ENCODE measurements at places on chromosomes 7 and 10.

- DNase-seq = no peak
Measured at GRCh38 chr10:11081408-11081807, 63.7 kb downstream of the CELF2 start.

- DNase-seq = no peak
Measured at GRCh38 chr10:125014086-125014830, 72.3 kb downstream of the ZRANB1 start.

DNA sequence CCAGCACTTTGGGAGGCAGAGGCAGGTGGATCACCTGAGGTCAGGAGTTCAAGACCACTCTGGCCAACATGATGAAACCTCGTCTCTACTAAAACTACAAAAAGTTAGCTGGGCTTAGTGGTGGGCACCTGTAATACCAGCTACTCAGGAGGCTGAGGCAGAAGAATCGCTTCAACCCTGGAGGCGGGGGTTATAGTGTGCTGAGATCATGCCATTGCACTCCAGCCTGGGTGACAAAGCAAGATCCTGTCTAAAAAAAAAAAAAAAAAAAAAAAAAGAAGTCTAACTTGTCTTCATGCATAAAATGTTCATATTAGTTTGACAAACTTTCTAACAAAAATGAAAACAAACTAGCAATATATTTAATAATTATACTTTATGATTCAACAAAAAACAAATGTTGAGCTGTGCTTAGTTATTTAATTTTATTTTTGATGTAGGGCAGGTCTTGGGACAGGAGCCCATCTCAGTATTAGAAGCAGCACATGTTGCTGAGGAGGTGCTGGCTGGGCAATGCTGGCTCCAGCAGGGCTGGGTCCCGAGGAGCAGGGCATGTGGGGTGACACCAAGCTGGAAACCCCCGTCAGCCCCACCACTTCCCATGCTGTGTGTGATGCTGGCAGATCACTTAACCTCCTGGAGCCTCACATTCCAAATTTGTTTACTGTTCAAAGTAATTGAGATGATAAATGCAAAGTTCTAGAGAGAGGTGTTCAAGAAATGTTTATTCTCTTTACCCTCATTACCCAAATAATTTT is 335.3 kb upstream of the KLF6 start:
- DNase-seq = no peak

DNA sequence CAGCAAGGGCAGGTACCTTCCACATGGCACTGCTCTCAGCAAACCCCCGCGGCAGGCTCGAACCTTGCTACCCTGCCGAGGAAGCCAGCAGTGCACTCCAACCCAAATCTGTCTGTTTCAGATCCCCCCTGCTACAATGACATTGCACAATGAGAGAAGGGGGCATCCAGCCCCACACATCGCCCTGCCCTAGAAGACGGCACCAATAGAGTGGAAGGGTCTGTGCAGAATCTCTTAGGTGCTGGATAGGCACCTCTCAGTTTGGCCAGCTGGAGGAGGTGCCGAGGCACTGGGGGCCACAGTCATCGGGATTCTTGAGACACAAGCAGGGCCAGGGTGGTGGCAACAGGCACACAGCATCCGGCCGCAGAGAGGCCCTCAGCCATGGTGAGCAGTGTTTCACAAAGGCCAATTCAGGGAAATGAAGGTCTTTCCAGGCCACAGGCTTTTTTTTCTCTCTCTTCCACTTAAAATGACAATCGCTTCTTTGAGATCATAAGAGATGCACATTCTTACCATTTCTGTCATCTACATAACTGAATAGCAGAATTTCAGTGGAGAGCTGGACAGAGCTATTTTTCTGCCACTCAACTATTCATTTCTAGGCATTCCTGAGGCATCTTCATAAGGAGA is 281.3 kb downstream of the TNS3 start:
- no peak for DNase-seq

DNA sequence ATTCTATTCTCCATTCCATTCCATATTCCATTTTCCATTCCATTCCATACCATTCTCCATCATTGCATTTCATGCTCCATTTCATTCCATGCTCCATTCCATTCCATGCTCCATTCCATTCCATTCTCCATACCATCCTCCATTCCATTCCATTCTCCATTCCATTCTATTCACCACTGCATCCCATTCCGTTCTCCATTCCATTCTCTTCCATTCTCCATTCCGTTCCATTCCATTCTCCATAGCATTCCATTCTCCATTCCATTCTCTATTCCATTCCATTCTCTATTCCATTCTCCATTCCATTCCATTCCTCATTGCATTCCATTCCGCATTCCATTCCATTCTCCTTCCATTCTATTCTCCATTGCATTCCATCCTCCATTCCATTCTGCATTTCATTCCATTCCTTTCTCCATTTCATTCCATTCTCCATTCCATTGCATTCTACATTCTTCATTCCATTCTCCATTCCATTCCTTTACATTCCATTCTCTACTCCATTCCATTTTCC is 84.0 kb downstream of the NSUN6 start:
- DNase-seq = no peak

GRCh38 chr7:69739190-69739589 is 140.9 kb downstream of the AUTS2 start:
- DNase-seq = peak; percentile 21

DNA sequence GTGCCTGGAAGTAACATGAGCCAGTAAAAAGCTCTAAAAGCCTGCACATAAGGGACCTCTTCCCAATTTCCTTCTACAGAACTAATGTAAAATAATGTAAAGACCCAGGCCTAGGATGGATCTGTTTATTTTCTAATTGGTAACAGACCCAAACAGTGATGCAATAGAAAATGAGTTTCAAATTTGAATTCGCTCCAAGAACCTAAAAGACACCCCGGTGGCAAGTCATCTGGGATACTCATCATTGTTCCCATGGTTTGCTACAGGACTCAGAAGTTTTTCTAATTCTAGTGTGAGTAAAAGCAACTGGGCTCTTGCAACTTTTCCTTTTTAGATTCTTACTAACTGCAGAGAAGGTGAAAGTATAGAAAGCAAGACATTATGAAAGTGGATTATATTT is 271.3 kb upstream of the CACNA2D1 start:
- DNase-seq = no peak

GRCh38 chr7:107980671-107981190 is 22.2 kb downstream of the LAMB1 start:
- no peak for DNase-seq

DNA sequence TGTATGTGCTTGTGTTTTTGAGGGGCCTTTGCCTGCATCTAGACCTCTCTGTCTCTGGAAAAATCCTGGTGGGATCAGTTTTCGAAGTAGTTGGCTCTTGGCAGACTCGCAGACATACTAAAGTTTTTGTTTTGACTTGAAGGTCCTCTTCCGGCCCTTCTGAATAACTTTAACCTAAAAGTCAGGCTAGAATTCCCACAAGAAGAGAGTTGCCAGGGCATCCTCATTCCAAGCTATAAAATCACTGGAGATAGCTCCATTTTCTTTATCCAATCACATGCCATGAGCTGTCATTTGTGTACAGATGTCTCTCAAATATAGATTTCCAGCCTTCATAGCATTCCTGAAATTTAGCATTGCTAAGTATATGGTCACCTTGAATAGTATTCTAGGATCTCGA is 967.8 kb downstream of the LRMDA start:
- DNase-seq = no peak

DNA sequence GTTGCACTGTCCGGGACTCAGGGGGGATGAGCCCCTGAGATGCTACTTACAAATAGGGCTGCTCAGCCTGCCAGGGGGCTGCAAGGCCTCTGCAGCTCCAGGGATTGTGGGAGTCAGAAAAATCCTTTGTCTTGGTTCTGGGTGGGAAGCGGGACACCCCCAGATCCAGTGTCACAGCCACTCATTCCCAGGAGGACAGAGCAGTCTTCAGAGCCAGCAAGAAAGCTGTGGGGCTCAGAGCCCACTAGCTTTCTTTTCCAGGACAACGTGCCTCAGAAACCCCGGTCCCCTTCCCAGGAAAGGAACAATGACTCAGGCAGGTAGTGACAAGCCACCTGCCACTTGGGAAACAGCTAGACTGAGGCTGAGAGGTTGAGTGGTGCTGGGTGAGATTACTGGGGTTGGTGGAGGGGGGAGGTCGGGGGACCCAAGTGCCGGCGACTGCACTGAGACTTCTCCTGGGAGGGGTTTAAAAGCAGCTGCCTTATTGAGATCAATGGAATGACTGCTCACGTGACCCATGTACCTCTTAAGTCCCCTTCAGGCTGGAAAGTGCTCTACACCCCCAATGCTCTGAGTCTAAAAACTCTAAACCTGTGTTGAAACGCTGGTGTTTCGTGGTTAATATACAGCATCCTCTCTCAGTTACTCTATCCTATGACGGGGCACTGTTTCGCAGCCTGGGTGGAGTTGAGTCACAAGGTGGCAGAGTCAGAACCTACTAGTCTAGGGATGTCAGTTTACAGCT is 123.6 kb downstream of the UBE2H start:
- DNase-seq = no peak

DNA sequence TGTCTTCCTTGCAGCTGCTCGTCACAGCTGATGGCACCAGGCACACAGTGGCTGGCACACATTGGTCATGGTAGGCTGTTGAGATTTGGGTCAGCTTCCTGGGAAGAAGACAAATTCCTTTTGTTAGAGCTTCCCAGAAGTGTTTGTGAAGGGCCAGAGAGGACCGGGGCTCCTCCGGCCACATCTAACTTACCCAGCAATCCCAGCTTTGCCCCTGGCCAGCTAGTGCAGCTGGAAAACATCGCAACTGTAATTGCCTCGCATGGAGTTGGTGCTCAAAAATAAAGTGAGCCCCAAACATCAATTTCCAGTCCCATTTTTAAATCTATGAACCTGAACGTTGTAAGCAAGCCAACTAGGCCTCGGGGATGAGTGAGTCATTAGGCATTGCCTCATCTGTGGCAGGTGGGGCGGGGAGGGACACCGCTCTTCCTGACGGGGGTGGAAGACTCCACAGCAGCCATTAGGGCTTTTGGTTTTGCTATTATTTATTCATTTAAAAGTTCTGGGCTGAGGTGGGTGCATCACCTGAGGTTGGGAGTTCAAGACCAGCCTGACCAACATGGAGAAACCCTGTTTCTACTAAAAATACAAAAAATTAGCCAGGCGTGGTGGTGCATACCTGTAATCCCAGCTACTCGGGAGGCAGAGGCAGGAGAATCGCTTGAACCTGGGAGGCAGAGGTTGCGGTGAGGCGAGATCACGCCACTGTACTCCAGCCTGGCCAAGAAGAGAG is 12.4 kb downstream of the CPA5 start:
- no peak for DNase-seq

DNA sequence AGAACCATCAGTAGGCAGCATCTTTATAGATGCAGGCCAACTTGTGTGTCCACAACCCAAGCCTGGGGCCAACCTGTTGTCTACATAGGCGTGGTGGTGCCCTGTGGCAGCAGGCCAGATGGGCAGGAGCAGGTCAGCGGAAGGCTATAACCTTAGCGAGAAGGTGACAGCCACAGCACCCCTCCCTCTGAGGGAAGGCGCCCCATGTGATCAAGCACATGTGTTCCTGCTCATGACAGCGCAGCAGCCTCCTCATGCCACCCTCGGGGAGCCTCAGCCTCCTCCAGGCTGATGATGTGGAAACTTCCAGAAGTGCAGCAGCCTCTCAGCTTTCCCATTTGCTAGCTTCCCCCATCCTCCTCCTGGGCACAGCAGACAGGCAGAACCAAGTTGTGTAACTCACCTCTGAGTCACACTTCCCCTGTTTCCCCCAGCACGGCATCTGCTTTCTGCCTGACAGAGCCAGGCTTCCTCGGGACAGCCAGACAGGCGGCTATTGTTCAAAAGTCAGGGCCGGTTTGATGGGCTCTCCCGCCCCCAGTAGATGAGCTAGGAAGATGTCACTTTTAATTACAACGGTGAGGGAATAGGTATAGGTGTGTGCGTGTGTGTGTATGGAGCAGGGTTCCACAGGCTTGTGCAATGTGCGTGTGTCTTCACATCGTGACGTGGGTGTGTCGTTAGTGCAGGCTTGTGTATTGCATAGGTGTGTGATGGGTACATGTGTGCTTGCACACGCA is 312.0 kb upstream of the ZMIZ1 start:
- no peak for DNase-seq

GRCh38 chr10:124341768-124342135 is 77.0 kb downstream of the OAT start:
- DNase-seq = no peak

DNA sequence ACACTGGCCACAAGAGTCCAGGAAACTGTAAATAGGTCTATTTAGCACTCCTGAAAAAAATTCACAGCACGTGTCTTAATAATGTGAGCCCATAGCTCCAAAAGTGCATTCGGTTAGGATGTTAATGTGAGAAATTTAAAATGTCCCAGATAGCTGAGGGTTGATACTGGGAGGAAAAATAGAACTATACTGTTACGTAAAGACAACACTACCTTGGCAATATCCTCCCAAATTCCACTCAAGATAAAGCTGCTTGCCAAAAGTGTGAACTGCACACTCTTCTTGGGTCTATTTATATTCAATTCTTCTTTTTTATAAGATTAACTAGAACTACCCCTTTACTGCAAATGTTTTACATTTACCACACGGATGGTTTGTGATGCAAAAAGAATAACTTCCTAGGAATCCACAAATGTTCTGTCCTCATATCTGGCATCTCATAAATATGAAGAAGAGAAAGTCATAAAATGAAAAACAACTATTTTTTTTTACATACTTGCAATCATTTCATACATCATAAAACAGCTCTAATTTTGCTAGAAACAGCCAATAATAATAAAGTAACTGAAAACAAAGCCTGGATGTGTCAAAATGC is 10.4 kb downstream of the RAB11FIP2 start:
- no peak for DNase-seq

GRCh38 chr10:46223064-46223480 is 63.7 kb upstream of the ANTXRL start:
- no peak for DNase-seq

DNA sequence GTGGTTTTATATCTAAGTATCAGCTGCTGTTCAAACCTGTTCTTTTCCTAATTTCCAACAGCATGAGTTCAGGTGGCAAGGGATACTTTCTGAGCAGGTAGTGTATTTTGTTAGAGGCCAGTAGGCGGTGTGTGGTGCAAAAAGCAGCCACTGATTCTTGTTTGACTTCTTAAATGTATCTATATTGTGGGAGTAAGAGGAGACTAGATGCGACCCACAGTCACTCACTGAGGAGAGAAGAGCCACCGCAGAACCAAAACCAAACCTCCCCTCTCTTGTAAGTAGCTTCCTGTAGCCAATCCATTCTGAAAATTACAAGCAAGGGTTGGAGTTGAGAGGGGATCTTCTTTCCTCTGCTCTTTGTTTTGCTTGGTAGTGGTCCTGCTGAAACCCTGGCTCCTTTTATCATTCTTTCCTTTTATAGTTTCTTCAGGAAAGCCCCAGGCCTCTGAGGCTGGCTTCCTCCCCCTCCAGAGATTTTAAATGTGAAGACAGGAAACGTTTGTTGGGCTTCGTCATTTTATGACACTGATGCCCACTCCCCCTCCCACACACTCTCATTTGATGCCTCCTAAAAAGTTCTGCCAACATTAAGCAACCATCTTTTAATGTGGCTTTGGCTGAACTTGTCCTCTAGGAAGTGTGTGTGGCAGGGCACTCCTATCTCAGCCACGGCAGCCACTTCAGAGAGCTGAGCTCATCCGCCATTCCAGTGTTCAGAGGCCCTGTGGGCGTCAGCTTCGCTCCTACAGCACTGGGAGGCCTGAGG is 566.0 kb downstream of the SUGCT start:
- no peak for DNase-seq

- no peak for DNase-seq
Measured at GRCh38 chr10:71857934-71858890, 7.2 kb upstream of the PSAP start.

GRCh38 chr7:110051372-110051771 is 1039.6 kb upstream of the LRRN3 start:
- DNase-seq = no peak

- no peak for DNase-seq
Measured at GRCh38 chr10:28332726-28333125, 29.9 kb upstream of the MPP7 start.

GRCh38 chr10:132447446-132448247 is 50.6 kb downstream of the PWWP2B start:
- DNase-seq = no peak

Data from germinal center (tissue), 1 donor.